ENCODE measurements at places on chromosomes 2 and 18.
A peak's percentile ranks its signal among the peaks of the same experiment; 100 is the strongest.

GRCh38 chr2:214232271-214232670, 178.6 kb upstream of the VWC2L start:
- DNase-seq: no peak

- DNase-seq: no peak
Measured at GRCh38 chr2:796141-796985, 119.2 kb upstream of the TMEM18 start.

GRCh38 chr18:10056506-10056905, 142.7 kb downstream of the VAPA start:
- DNase-seq: no peak

DNA sequence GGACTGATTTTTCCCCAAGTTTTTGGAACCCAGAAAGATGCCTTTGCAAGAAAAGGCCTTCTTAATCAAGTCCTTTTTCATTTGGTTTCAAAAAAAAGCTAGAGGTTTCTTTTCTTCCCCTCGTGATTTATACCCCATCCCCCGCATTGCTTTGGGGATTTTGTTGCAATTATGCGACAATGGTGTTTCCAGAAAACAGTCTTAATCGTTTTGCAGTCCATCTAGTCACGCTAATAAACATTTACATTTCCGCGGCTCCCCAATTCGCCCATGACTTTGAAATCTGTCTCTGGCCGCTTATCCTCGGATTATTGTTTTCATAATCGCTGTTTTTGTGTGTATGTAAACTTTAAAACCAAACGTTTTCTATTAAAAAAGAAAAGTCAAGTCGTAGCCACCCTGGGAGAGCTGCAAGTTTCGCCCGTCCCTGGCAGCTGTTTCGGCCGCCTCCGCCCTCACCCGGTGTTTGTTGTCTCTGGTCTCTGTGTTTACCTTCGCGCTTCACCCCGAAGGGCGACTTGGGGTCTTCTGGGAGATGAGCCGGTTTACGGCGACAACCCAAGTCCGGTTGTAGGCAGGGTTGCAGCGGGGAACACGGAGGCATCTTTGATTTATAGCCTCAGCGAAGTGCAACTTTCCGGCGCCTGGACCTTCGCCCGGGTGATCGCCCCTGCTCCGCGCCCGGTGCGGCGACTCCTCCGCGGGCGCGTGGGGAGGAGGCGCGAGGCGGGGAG, 667 bp downstream of the SP9 start:
- no peak for DNase-seq

DNA sequence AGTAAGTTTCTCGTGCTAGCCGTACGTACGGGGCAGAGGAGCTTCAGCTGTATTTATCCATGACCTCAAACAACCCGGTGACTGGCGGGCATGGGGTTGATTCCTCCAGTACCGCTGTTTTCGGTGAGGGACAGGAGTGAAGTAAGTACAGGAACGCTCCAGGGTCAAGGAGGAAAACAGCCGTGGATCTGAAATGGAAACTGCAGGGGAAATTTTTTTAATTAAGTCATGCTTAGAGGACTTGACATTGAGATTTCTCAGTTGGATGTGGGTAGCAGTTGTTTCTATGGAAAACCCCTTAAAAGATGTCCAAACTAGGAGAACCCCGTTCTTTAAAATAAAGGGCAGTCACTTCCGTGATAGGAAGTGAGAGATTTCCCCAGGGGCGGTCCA, 1.2 kb downstream of the RAB12 start:
- DNase-seq: no peak

- no peak for DNase-seq
Measured at GRCh38 chr2:160371251-160372009, 122.2 kb downstream of the RBMS1 start.

DNA sequence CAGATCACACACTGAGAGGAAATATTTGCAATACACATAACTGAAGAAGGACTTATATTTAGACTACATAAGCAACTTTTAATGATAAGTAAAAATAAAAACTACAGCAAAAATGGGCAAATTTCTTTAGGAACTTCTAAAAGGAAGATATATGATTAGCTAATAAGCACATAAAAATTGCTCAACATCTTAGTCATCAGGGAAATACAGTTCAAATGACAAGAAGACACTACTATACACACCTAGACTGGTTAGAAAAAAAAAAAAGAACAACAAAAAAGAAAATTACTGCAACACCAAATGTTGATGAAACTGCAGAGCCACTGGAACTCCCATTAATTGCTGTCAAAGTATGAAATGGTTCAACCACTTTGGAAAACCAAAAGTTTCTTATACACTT, 1247.5 kb upstream of the ACVR2A start:
- no peak for DNase-seq

GRCh38 chr2:81545626-81546025, 1241.1 kb upstream of the LRRTM1 start:
- DNase-seq: no peak

DNA sequence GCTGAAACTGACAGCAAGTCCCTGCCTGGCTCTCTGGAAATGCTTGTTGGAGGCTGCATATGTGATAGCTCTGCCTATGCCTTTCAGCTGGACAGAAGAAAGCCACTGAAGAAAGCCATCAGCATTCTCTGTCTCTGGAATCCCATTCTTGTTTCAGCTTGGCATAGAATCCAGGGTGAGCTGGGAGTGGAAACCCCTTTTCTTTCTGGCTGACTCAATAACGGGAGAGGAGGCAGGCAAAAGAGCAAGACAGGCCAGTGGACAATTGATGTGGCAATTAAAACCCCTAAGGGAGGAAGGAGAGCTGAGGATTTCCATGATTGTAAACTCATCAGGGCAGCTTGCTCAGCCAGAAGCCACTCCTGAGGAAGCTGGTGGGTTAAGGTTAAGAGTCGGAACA, 208.1 kb downstream of the CLIP4 start:
- no peak for DNase-seq

GRCh38 chr18:57797209-57797651, 5.9 kb downstream of the ATP8B1 start:
- DNase-seq: no peak

DNA sequence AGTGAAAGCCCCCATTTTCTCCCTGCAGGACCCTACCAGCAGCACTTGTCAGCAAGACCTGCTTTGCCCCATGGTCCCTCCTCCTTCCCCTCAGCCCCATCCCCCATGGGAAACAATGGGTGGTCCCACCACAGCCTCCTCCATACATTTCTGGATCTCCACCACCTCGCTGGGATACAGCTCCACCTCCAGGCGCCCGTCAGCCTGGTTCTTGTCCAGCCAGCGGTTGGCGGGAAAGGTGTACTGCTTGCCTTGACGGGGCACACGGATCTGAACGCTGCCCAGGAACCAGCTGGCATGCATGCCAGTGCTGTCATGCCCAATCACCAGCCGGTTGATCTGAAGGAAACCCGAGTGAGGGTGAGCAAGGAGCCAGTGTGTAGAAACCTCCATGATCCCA, 90.9 kb downstream of the LOXHD1 start:
- no peak for DNase-seq

- no peak for DNase-seq
Measured at GRCh38 chr2:177610813-177611212, 218.2 kb downstream of the AGPS start.

DNA sequence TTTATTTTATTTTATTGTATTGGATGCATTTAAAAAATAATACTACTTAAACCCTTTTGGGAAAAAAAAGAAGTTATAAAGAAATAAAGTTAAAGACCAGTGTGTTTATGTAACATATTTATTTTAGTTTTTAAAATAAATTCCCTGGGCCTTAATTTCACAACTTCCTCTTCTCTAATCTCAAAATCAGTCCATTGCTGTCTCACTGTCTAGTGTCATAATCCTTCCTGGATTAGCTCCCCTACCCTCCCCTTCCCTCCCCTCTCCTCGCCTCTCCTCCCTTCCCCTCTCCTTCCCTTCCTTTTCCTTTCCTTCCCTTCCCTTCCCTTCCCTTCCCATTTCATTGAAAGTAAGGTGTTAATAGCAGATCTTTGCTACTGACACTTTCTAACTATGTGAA, 40.3 kb upstream of the ZEB2 start:
- no peak for DNase-seq

DNA sequence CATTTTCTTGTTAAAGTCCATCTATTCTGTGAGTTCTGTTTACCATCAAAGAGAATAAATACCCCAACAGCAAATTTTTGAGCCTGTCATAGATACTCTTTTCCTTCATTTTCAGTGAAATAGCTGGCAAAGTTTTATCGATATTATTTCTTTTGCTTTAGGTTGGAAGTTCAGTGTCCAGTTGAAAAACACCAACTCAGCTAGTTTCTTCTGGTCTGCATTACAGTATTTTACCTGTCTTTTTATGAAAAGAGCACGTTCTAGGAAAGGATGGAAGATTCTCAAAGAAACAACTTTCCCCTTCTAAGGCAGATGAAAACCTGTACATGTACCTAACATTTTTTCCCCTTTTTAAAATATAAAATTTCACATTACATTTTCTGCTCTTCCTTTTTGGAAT, 80.4 kb upstream of the PROKR1 start:
- no peak for DNase-seq

DNA sequence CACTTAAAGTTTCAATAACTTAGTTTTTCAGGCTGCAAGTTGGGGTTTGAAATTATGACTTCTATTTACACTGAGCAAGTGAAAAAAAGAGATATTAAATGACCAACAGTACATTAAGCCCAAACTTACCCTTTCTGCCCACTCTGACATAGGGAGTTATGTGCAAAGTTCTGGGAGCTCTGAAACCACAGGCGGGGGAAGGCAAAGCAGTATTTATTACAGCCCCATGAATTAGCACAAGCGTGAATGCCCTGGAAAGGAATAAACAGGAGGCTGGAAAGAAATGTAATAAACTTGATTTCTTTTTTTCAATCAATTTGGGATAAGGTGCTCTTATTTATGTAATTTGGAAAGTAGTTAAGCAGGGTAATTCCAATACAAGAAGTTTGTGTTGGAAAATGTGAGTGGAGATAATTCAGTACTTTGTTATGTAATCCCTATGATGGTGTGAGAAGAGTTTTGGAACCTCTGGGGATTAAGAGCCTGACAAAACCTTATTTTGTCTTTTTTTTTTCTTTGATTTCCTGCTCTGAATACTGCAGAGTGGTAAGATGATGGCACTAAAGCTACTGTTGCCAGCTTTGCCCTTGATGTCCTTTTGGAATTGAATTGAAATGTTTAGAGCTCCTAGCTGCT, 351.5 kb downstream of the ARHGAP15 start:
- DNase-seq: no peak

DNA sequence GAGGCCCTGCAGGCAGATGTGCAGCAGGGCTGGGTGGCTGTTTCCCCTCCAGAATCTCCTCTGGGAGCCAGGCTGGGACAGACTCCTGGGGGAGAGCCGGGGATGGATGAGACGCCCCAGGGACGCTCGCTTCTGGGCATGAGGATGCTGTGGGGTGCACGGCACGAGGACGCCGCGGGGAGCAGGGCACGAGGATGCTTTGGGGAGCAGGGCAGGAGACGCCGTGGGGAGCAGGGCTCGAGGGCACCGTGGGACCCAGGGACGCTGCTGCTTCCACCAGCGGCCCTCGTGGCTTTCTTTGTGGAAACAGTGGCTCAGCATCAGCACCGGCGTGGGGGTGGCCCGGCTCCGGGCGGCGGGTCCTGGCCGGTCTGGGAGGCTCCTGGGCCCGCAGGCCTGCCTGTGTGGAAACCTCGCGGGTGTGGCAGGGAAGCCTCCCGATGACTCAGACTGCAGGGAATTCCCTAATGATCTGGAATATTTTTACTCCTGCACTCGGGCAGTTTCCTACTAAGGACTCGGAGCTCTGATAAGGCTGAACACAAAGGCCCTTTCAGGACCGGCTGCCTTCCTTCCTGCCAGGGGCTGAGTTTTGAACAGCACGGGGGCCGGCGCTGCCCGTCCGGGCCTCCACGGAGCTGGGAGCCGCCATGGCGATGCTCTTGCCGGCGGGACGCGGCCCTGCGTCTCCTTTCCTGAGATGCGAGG, 62.6 kb downstream of the NFATC1 start:
- no peak for DNase-seq

DNA sequence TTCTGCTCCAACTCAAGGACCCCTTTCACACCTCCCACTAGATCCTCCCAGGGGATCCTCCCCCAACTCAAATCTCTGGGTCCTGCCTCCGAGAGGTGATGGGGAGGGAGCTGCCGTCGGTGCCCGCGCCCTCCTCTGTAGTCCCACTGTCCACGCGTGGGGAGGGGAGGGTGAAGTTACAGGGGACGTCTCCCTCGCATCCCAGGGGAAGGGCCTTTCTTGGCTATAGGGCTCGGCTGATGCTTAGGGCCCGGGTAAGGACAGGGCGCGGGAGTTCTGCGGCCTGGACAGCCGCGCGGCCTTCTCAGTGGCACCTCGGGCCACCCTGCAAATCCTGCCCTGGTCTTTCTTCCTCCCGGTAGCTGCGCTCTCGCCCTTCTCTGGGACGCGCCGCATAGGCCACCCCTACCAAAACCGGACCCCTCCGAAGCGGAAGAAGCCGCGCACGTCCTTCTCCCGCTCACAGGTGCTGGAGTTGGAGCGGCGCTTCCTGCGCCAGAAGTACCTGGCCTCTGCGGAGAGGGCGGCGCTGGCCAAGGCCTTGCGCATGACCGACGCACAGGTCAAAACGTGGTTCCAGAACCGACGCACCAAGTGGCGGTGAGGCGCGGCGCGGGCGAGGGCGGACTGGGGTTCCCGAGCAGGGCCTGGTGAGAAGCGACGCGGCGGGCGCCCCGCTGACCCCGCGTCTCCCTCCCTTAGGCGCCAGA, 1.2 kb downstream of the TLX2 start:
- DNase-seq: peak; percentile 15

- no peak for DNase-seq
Measured at GRCh38 chr18:2444201-2444875, 127.0 kb downstream of the METTL4 start.

DNA sequence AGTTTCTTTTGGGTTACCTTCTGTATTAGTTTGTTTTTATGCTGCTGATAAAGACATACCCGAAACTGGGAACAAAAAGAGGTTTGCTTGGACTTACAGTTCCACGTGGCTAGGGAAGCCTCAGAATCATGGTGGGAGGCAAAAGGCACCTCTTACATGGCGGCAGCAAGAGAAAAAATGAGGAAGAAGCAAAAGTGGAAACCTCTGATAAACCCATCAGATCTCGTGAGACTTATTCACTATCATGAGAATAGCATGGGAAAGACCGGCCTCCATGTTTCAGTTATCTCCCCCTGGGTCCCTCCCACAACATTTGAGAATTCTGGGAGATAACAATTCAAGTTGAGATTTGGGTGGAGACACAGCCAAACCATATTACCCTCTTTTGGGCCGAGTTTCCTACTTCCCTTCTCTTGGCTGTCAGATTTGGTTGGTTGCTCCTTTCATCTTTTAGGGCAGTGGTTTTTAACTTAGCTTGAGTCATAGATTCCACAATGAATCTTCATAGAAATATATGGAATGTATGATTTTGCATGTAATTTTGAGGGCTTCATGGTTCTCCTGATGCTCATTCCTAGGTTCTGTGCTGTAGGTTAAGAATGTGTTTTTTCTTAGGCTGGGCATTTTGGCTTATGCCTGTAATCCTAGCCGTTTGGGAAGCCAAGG, 44.2 kb downstream of the CEP192 start:
- no peak for DNase-seq

DNA sequence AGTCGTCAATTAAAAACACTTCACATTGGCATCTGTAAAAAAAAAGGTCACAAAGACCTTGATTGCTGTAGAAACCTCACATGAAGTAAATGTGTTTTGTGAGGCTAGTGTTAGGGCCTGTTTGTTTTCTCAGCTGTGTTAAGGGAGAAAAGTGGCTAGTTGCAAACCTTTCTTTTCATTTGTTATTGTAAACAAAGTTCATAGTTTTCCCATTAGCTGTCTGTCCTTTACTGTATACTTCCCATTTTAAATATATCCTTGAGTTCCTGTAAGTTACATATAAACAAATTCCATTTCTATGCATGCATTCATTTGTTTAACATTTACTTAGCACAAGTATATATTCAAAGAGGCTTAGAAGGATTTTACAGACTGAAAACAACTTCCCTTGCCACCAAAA, 1250.2 kb downstream of the LRP1B start:
- no peak for DNase-seq

- DNase-seq: no peak
Measured at GRCh38 chr2:208036357-208036756, 11.0 kb upstream of the PLEKHM3 start.

Data from CD4-positive, alpha-beta T cell treated with Interleukin-6 for 4 hours (primary cell).